AG10803 (cell line): ENCODE measurements at places on chromosomes 16 and 17.

GRCh38 chr17:66514227-66514806, 211.9 kb downstream of the PRKCA start:
- DNase-seq: no peak

- DNase-seq: peak; percentile 23
Observed at GRCh38 chr17:61579961-61580360, 11.1 kb downstream of the NACA2 start.

DNA sequence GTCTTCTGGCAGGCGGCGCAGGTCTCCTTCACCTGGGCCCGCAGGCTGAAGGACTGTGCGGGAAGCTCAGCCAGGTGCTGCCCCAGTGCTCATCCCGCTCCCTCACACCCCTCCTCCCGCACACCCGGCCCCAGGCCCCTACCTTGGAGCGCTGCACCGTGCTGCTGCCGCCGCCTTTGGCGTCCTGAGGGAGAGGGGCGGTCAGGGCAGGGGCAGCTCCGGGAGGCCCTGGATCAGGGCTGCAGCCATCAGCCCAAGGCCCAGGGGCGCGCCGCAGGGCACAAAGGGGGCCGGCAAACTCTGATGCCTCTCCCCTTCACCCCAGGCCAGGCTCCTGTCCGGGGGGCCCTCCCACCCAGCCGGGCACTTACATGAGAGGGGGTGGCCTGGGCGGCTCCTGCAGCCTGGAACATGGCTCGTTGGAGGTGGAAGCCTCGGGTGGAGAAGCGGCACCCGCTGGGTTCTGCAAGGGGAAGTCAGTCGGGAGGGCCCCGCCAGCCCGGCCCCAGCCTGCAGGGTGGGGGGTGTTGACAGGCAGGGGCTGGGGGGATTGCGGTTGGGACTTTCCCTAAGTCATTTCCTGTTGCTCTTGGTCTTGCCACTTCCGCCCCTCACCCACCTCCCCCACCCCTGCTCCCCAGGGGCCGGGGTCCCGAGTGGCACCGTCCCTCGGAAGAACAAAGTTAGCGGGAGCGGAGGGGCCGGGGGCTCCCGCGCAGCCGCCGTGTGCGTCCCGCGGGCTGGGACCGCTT, 863 bp downstream of the LIMD2 start:
- DNase-seq: peak; percentile 16

DNA sequence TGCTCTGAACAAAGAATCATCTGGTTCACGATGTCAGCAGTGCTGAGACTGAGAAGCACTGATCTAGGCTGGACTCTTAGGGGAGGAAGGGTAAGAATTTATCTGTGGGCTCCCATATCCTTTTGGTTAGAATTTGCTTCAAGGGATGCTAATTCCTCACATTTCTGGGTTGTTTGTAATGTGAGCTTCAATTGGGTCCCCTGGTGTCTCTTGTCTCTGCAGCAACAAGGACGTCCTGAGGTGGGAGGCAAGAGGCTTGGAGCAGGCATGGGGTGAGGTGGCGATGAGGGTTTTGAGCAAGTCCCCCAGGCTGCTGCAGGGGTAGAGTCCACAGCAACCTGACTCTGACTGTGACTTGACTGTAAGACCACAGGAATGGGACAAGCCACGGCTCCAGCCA, 213.8 kb upstream of the NLRP1 start:
- no peak for DNase-seq

DNA sequence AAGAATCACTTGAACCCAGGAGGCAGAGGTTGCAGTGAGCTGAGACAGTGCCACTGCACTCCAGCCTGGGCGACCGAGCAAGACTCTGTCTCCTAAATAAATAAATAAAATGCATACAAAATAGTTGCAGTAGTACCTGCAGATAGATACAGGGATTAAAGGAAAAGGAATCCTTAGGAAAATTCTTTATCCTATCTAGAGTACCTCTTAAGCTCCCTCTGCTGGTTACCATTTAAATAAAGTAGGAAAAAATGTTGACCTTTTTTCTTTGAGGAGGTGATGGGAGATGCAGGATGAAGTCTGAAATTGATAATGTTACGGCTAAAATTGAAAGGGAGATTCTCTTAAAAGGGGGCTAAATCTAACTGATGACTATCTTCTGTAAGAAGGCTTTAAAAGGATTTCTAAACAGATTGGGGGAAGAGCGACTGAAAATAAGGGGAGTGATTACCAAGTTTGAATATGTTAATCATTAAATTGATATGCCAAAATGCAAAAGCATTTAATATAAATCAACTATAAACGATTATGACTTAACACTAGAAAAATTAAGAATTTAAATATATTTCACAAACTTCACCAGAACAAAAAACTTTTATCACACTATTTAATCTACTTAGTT, 29.4 kb downstream of the C16orf87 start:
- peak; percentile 13 for DNase-seq

DNA sequence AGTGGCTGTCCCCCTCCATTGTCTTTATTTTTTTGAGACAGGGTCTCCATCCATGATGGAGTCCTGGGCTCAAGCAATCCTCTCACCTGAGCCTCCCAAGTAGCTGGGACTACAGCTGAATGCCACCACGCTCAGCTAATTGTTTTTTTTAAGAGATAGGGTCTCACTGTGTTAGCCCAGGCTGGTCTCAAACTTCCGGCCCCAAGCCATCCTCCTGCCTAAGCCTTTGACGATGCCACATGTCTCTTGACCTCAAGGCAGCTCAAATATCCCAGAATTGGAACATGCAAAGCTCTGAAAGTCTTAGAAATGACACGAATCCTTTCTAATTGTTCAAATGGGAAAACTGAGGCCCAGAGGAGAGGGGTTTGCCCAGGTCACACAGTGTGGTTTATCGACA, 75.4 kb upstream of the ZNF423 start:
- DNase-seq: no peak

GRCh38 chr16:22962905-22963304, 148.9 kb downstream of the HS3ST2 start:
- no peak for DNase-seq

- DNase-seq: no peak
Observed at GRCh38 chr17:50580646-50581045, 20.1 kb downstream of the CACNA1G start.

DNA sequence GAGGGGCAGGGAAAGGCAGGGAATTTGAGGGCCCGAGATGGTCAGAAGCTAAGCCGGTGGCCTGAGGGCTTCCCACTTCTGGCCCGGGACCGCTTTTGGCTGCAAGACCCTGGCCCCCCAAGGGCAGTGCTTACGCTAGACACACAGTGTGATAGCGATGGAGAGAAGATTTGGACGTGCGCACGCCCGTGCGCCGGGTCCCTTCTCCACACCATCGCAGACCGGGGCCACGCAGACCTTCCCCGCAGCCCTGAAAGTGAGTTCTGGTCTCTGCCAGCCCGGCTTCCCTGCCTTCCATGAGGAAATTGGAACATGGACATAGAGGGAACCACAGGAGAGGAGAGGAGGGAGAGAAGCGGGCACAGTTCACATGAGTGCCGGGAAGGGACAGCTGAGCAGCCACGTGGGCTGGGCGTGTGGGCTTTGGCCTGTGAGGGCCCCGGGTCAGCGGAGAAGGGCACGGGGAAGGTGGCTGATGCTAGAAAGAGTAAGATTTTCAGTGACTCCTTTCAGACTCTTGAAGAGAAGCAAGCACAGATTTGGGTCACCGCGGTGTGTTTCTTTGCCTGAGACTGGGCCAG, 23.8 kb downstream of the ZFPM1 start:
- no peak for DNase-seq

GRCh38 chr16:86466696-86467406, 43.5 kb upstream of the FOXF1 start:
- no peak for DNase-seq

- DNase-seq: no peak
Observed at GRCh38 chr16:23195366-23195978, 12.9 kb downstream of the SCNN1G start.

- no peak for DNase-seq
Observed at GRCh38 chr17:54749157-54749556, 151.5 kb upstream of the TOM1L1 start.

DNA sequence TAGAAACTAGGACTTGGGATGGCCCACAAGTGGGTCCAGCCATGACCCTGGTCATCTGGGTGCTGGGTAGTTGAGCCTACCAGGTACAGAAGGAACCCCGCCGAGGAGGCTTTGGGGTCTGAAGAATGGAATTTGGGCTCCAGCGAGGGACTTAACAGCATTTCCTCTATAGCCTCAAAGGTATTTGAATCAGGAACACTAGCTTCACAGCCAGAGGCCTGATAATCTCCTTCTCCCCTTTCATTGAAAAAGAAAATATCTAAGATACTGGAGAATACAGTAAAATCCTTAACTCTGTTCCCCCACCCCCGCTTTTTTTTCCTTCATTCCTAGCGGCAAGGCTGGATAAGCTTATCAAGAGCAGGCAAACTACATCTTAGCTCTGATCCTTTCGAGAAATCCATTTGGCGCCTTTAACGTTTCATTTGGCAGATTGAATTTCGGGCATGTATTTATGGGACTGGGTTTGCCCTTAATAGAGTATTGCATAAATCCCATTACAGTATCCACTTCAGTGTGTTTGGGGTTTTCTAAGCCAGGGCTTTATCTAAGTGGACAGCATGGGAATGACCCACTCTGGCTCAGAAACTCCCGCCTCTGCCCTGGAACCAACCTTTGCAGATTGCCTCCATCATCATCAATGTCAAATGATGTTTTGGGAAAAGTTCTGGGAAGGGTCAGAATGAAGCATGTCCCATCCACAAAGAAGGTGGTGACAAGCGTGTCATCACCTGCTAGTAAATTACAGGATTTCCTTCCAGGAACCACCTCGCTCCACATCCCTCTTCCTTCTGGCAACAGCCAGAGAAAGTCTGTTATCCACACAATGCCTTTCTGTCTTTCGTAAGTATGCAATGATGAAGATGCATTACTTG, 36.9 kb downstream of the XYLT1 start:
- peak; percentile 39 for DNase-seq

- no peak for DNase-seq
Observed at GRCh38 chr16:17744921-17745572, 274.3 kb upstream of the XYLT1 start.

GRCh38 chr17:31696184-31696602, 162.9 kb downstream of the COPRS start:
- peak; percentile 100 for DNase-seq

DNA sequence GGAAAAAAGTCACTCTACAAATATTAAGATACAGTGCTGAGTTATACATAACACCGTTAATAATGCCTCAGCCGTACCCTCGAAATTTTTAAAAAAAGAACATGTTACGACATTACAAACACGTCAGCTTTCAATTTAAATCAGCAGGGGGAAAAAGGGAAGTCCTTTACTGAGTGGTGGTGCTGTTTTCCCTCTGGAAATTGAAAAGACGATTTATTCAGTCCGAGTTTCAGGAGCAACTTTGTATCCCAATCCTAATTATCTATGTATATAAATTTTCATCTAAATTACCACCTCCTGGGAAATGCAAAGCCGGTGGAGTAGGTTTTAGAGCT, 1.3 kb downstream of the NETO2 start:
- DNase-seq: no peak

GRCh38 chr17:21389394-21389793, 13.2 kb downstream of the KCNJ12 start:
- no peak for DNase-seq
